Amygdala (tissue), 56 donors: ENCODE measurements at places on chromosomes 6 and 20.

DNA sequence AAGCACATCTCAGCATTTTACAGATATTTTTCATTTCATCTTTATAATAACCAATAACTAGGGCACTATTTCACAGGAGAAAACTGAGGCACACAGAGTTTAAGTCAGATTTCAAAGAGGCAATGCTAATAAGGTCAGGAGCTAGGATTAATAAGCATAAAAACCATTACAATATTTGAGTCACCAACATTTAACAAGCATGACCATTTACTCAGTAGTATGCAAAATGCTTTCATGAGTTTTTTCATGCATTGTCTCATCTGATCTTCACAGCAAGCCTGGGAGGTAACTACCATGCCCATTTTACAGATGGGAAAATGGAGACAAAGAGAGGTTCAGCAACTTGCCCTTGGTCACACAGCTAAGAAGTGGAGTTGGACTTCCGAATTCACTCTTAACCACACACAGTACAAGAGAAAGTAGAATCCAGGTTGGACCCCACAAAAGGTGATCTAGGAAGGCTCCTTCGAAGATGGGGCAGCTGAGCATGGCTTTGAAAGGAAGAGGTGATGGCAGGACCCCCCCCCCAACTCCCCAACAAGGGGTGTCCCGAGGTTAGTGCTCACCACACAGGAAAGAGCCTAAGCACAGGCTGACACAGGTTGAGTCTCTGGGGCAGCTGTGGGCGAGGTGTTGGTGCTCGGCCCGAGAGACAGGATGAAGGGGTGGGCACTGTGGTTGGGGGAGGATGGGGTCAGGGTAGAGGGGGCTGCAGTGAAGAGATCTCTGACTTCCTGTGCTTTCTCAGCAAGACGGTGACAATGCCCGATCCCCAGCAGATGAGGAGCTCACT, 108.8 kb downstream of the PREX1 start:
- DNase-seq = no peak

- no peak for DNase-seq
Observed at GRCh38 chr6:161163466-161164181, 110.2 kb downstream of the AGPAT4 start.

GRCh38 chr6:142331075-142331551, 29.3 kb downstream of the ADGRG6 start:
- DNase-seq = no peak

- no peak for DNase-seq
Observed at GRCh38 chr6:3762852-3763251, 11.3 kb upstream of the PXDC1 start.

- no peak for DNase-seq
Observed at GRCh38 chr20:35303382-35303734, 11.1 kb upstream of the FAM83C start.

DNA sequence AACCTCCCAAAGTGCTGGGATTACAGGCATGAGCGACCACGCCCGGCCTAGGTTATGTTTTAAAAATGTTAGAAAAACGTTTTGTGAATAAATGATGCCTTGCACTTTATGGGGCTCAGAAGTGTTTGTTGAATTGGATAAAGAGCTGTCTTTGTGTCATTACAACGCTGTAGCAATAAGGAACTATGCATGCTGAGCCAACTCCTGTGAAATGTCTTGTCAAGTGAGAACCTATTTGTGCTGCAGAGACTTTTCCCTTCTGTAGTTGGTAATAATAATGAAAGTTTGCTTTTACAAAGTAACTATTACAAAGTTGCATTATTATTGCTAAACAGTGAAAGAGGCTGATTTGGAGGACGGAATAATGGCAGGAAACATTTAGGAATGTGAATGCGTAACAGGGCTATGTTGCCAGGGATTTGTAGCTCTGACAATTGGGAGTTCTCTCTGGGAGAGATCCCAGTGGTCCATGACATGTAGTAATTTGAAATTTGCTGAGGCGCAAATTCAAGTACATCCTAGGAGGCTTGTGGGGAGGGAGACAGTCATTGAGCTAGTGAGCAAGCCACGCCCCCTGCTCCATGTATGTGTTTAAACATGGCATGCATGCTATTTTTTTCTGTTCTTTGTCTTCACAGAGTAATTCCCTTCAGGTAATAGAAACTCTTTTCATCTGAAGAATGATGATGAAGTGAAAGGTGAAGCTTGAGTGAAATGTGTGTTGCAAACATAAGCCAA, 16.8 kb upstream of the BICRAL start:
- DNase-seq = no peak

GRCh38 chr6:20866935-20867703, 332.9 kb downstream of the CDKAL1 start:
- DNase-seq = no peak

DNA sequence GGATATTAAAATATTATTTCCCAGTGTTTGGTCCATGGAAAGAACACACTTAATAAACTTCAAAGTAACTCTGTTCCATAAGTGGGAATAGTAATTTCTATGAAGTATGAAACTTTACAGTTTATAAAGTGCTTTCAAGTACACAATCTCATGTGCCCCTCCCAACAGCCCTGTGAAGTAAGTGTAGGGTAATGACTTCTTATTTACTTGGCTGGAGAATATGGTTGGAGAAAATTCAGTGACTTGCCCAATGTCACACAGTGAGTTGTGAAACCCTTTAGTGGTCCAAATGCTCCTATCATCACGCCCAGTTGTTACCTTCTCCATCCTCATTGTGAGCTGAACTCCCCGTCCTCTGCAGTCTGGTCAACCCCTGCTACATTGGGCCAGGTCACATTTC, 141.2 kb downstream of the PDE7B start:
- DNase-seq = no peak

- DNase-seq = no peak
Observed at GRCh38 chr6:92684386-92684785, 735.0 kb downstream of the EPHA7 start.

DNA sequence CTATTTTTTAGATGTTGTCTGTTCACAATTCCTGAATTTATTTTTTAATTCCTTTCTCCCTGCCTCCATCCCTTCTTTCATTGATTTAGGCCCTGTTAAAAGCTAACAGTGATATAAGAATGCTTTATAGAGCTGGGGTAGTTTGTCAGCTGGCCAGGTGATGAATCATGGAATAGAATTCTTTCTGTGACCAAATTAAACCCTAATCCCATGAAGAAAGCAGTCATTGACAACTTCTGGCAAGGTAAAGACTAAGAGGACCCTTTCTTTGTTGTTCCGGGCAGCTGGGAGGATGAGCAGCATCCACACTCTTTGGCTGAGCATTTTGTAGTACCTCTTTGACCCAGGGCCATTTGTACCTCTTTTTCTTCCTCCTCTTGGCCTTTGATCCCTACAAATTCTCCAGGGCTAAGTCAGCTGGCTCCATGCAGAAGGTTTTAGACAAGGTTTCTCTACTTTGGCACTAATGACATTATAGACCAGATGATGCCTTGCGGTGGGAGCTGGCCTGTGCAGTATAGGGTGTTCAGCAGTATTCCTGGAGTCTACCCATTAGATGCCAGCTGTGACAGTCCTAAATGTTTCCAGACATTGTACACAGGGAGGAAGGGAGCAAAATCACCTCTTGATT, 102.9 kb downstream of the SLX4IP start:
- DNase-seq = no peak

- no peak for DNase-seq
Observed at GRCh38 chr20:37219751-37220668, 40.7 kb upstream of the MROH8 start.

GRCh38 chr20:33229843-33230242, 6.0 kb upstream of the BPIFA1 start:
- no peak for DNase-seq

DNA sequence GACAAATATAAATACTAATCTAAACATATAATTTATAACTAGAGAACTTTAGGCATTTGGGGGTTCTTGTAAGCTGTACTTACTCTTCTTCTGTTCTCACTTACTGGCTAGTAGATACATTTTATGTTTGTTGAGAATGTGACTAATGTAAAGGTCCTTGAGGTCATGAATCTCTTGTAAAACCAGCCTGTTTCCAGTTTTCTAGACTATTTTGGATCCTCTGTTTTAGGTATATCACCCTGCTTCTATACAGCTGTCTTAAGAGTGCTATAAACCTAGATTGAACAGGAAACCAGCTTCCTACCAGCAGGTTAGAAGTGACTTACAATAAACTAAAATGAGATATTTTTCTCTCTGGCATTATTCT, 134.2 kb downstream of the PLCB4 start:
- no peak for DNase-seq

DNA sequence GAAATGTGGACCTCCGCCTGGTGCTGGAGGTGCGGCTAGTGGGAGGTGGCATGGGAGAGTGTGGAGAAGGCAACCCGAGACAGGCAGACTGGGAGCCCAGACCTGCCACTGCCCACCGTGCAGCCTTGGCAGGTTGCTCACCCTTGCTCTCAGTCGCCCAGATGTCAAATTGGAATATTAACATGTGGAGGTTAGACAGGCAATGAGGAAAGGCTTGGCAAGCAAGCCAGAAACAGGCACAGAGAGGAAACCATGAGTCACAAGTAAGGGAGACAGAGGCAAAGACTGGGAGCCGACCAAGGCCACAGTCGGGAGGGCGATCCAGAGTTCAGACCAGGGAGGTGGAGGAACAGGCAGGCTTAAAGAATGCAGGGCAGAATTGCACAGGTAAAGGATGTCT, 178.2 kb downstream of the FOXC1 start:
- no peak for DNase-seq

GRCh38 chr6:122758927-122759334, 20.6 kb upstream of the FABP7 start:
- no peak for DNase-seq

DNA sequence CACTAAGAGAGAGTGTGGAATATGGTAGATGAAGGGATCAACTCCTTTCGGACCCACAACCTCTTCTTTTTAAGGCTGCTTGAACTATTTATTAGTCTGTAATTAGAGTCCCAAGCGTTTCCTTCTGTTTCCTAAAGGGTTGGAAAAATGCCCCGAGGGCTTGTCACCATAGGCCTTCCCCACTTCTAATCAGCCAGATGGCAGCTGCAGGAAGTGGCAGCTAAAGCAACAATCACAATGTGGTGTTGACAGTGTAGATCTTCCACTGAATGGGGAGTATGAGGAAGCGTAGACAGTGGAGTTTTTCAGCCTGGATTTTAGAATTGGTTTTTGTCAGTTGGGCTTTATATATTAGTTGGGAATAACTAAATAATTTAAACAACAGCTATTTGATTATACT, 40.6 kb downstream of the SLC35D3 start:
- no peak for DNase-seq

DNA sequence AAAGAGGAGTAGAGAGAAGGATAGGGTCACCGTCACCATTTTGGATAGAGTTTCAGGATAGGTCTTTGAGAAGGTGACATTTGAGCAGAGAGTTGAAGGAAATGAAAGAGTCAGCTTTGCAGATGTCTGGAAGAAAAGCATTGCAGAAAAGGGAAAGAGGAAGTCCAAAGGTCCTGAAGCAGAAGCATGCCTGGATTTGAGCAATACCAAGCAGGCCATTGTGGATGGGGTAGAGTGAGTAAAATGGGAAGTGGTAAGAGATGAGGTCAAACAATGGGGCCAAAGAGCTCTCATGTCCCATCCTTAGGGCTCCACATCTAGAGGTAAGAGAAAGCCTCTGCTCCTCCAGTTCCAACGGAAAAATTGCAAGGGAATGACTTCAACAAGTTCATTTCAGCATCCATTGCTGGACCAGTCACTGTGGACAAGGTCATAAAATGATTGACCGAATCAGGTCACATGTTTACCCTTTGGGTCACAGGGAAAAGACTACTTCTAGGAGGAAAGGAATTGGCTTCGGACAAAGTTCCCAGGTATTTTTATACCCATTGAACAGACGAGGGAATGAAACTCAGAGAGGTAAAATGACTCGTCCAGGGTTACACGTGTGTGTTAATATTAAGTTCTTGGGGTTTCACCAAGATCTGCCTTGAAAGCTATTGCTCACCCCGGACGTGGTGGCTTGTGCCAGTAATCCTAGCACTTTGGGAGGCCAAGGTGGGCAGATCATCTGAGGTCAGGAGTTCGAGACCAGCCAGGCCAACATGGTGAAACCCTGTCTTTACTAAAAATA, 6.6 kb upstream of the SAMHD1 start:
- no peak for DNase-seq

- no peak for DNase-seq
Observed at GRCh38 chr20:8389381-8390036, 257.4 kb downstream of the PLCB1 start.

DNA sequence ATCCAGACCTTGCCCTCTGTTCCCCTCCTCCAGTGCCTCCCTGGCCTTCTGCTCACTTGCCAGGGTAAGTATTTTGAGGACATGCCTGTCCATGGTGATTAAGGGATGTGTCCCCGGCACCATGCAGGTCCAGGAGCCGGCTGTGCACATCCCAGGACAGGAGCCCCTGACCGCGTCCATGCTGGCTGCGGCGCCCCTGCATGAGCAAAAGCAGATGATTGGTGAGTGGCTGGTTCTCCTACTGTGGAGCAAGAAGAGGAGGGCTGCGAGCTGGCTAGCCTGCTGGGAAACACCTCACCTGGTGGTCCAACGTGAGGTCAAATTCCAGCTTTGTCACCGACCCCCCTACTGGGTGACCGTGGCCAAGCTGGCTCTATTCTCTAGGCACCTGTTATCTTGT, 23.7 kb downstream of the TOMM34 start:
- no peak for DNase-seq
